ENCODE measurements at places on chromosomes 16 and 17.

- DNase-seq: no peak
These were observed 146.3 kb upstream of the AXIN2 start for GRCh38 chr17:65707780-65708179.

- no peak for DNase-seq
These were observed 5.2 kb downstream of the KRT39 start for GRCh38 chr17:40961591-40961990.

- DNase-seq: no peak
These were observed 684 bp downstream of the ZFP90 start for GRCh38 chr16:68539711-68540239.

DNA sequence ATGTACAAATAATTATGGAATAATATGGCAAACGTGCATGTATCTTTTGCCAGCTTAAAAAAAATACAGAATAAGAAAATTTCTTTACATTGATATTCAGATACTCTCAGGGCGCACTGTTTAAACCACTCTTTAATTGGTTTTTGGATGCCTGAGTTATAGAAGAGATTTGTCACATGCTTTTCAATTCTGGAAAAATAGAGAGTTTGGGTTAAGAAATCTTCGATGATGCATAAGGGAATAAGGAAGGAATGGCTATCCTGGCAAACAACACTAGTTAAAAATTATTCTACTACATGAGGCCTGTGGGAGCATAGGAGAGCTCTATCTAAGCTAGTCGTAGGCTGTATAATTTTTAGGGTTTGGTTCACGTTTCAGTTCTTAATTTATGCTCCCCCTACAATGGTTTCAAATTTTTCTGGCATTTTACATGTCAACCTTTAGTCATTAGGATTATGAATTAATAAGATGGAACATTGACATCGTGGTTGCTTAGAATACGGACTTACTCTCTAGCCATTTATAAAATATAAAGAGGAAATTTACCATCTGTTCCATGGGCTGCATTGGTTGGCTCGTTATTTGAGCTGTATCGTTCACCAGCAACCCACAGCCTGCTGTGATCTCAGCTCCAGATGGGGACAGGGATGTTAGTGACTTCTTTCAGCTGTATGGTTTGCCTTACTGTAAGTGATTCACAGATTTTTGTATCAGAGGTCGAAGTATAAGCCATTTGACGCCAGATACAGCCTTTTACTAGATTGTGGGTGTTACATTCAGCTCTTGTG lies 15.9 kb downstream of the NARF start:
- DNase-seq: no peak

DNA sequence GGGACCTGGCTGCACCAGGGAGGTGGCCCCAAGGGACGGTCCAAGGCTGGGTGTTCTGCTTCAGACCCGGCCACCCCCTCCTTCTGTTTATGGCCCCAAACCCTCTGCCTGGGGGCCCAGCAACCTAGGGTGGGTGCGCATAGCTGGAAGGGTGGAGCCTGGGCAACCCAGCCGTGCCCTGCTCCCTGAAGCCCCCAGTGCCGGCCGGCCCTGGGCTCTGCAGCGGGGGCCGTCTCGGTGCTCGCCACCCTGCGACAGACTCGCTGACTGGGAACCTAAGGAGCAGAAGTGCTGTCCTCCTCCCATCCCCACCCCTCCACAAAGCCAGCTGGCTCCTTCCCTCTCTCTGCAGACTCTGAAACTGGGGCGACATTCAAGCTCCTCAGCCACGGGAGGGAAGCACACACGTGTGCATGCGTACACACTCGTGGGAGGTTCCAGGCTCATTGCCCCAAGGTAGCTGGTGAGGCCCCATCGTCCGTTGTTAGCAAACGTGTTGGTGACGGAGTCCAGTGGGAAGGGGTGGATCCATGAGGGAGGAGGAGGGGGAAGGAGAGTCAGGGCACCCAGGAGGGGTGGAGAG lies 43.4 kb downstream of the ENGASE start:
- no peak for DNase-seq

- no peak for DNase-seq
These were observed 514 bp downstream of the UBFD1 start for GRCh38 chr16:23557779-23558702.

DNA sequence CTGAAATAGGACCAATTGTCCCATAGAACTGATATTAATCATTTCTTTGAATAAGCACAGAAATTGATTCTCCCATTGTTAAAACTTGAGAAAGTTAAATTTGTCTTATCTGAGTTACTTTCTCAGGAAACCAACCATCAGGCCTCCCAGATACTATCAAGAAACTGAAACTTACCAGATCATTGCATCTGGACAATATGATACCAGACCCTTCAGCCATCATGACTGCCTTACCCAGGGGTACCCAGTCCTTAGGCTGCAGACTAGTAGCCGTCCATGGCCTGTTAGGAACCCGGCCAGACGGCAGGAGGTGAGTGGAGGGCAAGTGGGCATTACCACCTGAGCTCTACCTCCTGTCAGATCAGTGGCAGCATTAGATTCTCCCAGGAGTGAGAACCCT lies 7.8 kb downstream of the STXBP4 start:
- no peak for DNase-seq

DNA sequence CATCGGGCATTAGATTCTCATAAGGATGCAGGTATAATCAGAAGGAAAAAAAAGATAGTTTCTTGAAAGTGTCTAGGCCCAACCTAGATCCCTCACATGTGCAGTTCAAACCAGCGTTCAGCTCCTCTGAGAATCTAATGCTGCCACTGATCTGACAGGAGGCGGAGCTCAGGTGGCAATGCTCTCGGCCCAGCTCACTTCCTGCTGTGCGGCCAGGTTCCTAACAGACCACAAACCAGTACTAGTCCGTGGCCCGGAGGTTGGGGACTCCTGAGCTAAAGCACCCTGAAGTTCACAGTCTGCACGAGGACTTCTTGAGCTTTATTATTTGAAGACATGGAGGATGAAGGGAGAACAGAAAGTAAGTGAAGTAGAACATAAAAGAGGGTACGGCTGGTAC lies 16.8 kb downstream of the SMCR8 start:
- DNase-seq: no peak

GRCh38 chr16:30084096-30084815 lies 7.5 kb downstream of the TBX6 start:
- DNase-seq: no peak
